ENCODE measurements at places on chromosomes 6 and 20.

DNA sequence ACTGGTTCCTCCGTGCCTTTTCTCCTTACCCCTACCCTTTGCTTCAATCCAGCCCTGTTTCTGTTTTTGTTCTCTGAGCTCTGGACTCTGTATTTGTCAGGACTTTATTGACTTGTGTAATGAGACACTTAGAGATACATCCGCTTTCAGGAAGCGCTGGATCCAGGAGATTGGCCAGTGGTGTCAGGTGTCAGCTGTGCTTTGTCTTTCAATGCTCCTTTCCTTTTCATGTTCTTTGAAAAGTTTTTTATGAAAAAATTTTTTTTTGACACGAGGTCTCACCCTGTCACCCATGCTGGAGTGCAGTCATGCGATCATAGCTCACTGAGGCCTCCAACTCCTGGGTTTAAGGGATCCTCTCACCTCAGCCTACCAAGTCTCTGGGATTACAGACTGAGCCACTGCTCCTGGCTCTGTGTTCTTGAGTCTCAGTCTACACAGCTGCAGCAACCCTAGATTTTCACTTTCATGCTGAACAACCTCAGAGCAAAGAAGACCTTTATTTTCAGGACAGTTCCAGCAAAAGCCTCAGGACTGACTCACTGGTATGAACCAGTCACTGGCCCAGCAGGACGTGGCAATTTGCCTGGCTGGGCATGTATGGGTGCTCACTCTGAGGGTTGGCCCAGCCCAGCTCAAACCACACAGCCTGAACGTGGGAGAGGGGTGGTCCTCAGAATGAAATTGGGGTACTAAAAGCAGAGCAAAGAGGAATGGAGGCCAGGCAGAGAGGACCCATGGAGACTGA lies 108.5 kb downstream of the DHX35 start:
- DNase-seq, result no peak

GRCh38 chr6:44084231-44085014 lies 42.8 kb downstream of the MRPL14 start:
- peak; percentile 66 for DNase-seq

GRCh38 chr6:48318670-48319069 lies 207.7 kb upstream of the PTCHD4 start:
- DNase-seq, result peak; percentile 8

- no peak for DNase-seq
Observed at GRCh38 chr6:55675941-55676340, 96.9 kb upstream of the HMGCLL1 start.

DNA sequence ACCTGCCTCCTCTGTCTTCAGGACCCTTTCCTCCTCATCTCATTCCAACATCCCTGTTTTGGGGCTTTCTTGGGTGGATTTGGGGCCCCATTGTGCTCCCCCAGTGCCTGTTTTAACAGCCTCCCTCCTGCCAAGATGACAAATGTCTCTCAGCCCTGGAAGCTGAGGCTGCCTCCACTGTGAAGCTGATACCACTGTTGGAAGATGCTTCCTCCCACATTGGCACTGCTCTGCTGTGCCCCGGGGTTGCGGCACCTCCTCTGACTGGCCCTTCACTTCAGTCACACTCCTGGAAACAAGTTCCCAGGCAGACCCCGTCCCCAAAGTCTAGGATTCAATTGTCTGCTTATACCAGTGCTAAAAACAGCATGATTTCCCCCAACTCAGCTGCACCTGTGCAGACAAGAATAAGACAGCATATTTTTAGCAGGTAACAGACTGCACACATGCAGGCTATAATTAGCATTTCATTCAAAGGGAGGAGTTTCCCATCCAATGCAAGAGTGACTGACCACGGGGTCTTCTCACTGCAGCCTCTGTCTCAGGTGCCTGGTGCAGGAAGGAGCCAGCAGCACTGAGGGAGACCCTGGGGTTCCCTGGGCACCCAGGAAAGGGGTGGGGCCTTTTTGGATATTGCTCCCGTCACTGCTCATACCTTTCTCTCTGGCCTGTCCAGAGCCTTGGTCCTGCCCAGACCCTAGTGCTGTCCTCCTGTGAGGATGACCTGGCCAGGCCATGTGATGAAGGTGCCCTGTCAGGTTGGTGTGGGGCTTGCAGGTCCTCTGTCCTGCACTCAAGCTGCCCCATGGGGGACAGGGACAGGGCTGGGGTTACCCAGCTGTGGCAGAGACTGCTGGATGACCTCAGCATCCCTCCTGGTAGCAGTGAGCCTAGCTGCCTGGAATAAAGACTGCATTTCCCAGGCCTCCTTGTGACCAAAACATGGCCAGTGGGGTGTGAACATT lies 31.5 kb upstream of the SULF2 start:
- no peak for DNase-seq

DNA sequence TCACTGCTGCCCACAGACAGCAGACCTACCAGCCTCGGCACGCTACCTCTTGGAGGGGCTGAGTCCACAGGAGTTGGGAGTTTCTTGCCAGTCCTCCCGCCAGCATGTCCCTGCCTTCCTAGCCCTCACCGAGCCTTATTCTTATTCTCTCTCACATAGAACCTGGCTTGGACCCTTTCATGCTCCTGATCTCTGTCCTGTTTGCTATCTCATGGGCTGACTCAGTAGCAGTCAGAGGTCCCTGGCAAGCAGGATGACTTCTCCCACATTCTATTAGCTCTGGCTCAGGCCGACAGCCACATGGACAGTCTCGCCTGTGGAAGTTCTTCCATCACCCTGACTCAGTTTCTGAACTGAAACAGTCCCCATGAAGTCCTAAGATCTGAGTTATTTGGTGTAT lies 313.2 kb upstream of the RNF24 start:
- DNase-seq, result no peak

- DNase-seq, result peak; percentile 85
Observed at GRCh38 chr20:50824137-50824536, 29.3 kb downstream of the BCAS4 start.

- no peak for DNase-seq
Observed at GRCh38 chr6:165568326-165568725, 94.7 kb downstream of the PDE10A start.

DNA sequence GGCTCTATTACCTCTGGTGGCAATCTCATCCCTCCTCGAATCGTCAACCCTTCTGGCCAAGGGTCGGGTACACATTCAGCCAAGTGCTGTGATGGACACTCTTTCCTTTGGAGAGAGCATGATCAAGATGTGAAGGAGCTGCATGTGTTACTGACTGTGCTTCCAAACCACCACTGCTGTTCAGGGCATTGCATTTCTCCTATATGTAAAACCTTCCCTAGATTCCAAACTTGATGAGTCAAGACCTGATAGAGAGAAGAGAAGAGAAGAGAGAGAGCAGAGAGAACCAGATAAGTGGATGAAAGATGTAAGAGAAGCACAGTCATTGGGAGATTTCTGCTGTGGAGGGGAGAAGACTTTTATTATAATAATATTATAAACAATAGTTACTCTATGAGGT lies 162.2 kb downstream of the KCNQ5 start:
- DNase-seq, result peak; percentile 53

DNA sequence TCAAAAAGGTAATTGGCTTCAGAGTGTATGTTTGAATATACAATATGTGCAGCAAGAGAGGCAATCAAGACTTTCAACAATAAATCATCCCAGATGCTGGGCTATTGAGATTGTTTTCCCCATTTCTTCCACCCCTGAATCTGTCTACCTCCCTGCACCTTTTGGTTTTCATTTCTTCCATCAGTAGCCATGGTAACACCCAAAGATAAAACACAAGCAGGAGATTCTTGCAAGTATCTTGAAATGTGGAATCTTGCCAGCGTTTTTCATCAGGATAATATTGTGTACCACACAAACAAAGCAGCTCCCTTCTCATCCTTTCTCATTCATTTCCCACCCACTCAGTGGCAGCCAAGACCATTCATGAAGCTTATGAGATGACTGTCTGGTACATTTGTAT lies 73.0 kb upstream of the NRSN1 start:
- no peak for DNase-seq

DNA sequence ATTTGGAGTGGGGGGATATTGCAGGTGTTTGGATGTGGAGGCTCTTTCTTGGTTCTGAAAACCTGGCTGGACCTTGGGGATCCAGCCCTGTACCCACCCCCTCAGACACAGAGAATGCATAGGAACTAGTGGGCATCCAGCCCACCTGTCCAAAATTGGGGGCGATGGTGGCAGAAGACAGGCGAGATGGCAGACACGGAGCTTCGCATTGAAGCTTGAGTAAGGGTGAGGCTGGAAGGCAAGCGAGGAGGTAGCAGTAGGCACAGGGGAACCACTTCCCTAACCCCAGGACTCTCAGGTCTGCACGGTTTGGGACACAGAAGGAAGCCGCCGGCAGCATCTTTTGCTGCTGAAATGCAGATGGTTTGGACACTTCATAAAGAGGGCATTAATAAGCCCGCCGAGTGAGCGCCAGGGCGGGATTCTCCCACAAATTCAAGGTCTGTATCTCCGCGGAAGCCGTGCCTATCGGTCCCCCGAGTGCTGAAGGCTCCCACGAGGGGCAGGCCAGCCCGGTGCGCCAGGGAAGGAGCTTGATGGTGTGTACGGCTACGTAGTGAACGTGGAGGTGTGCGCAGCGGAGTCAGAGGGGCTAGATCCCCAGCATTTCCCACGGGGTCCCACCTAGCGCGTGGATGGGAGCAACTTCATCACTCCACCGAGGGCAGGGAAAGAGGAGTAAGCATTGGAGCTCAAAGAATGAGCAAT lies 1.6 kb upstream of the FOXA2 start:
- DNase-seq, result no peak

GRCh38 chr20:48098099-48098498 lies 312.8 kb upstream of the SULF2 start:
- DNase-seq, result peak; percentile 25

DNA sequence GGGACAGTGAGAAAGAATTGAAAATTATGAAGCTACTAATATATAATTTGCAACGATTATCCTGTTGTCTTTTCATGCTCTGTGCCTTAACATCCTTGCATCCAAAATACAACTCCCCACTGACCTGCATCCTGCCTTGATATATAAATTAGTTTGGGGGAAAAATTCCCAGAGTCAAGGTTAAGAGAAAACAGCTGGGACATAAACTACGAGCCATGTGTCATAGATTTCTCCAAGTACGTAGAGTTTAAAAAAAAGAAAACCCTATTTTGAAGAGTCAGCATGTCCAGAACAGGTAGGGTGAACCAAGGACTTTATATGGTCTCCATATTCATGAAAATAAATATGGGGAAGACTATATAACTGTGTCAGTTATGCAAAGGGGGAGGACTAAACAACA lies 123.8 kb upstream of the MARCKS start:
- no peak for DNase-seq

DNA sequence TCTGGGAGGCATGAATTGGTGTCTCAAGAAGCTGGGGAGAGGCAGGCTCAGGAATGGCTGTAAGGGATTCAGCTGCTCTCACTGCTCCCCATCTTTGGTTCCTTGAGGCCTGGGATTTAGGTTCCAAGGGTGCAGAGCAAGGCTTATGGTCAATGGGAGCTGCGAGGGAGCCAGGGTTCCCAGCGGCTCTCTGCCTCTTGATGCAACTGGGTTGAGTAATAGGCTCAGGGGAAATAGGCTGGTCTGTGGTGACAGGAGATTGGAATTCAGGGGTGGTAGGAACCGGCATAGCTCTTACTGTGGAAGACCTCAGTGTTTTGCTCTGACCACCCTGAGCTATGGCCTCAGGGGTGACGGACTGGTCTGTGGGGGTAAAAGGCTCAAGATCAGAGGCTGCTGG lies 13.0 kb upstream of the NRM start:
- no peak for DNase-seq

DNA sequence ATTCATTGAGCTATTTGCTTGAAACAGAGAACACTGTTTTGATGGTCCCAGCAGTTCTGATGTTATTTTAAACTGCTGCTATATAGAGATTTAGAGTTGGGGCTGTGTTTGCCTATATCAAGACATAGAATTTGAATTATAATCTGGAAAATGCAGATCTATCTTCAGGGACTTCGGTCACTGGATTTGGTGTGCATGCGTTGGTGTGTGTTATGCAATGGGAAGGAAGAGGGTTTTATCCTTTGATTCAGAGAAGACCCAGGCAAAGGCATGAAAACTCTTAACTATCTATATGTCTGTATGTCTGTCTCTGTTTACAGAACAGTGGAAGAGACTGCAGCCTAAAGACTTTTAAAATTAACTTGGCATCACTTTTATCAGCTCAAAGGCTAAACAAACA lies 2.0 kb downstream of the ADGRB3 start:
- no peak for DNase-seq

DNA sequence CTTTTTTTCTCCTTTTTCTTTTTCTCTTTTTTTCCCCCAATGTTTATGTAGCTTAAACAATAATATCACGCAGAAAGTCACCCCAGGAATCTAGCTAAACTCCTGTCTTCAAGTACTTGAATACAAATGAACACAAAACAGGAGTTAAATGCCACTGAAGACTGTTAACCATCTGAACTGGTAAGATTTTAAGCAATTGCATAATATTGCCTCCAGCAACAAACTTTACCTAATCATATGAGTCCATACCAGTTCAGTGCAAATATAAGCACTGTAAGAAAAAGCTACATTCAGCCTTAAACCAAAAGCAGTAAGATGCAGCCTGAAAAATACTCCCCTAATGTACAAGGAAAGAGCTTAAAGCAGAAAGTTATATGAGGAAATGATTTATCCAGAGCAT lies 173.9 kb upstream of the TFAP2D start:
- DNase-seq, result no peak

DNA sequence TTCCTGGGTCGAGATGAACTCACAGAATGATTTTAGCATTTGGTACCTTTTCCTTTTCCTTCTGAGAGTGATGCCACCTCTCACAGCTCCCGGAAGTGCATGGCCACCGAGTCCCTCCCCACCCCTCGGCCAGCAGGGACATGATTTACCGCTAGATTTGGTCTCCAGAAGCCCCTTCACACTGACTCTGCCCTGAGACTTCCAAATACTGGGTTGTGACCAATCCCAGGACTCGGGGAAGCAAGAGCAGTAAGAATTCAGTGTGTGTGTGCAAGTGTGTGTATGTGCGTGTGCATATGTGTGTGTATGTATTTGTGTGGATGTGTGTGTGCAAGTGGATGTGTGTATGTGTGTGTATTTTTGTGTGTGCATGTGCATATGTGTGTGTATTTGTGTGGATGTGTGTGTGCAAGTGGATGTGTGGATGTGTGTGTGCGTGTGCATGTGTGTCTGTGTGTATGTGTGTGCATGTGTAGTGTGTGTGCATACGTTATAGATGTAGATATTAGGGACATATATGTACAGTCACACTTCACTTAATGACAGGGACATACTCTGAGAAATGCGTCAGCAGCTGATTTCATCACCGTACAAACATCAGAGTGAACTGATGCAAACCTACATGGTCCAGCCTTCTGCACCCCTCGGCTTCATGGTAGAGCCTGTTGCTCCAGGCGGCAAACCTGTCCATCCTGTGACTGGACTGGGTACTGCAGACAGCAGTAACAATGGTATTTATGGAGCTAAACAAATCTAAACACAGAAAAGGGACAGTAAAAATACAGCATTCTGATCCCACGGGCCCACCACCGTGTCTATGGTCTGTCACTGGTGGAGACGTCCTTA lies 374.5 kb downstream of the TAF4 start:
- no peak for DNase-seq
